ENCODE measurements at places on chromosomes 12 and 14.
A peak's percentile ranks its signal among the peaks of the same experiment; 100 is the strongest.

DNA sequence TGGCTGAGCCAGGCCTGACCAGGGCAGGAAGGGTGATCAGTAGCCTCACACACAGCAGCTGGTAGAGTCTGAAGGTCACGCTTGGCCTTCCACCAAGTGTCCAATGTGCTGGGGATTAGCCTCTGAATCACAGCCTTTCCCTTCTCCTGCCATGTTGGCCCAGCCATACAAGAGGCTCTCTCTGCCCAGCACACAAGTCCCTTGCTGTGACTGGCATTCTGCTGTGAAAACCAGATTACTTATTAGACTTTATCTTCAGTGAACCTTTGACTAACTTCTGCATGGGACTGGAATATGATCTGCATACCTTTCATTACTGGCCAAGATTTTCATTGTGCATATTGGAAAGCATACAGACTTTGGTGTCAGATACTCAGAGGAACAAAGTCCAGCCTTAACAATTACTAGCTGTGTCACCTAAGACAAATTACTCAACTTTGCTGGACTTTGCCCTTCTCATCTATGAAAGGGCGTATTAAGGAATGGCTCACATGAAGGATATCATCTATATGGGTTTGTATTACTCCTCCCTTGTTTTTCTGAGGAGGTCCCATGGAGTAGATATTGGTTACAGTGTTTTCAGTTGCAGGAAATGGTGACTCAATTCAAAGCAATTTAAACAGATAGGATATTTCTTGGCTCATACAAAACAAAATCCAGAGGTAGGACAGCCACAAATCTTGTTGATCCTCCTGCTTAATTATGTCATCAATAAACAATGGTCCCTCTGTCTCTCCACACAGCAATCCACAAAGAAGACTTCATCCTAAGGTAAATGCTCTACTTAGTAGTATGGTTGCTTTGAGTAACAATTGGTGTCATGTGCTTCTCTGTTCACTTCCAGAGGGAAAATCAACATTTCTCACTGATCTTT lies 99.6 kb downstream of the DYRK2 start:
- DNase-seq: no peak

DNA sequence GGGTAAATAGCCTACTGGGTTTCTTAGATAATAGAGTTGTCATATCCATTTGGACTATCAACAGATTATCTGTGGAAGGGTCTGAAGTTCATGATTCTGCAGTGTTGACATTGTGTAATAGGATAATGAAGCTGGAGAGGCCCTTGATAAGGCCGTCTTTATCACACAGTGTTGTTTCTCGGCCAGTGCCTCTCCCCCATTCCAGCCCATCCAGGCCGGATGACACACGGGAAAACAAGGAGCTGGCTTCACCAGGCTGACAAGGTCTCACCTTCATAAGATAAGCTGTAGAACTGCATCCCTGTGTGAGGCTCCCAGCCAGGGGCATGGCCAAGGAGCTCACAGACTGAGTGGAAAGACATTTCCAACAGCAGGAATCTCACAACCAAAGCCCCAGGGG lies 8.7 kb upstream of the EML1 start:
- DNase-seq: no peak

DNA sequence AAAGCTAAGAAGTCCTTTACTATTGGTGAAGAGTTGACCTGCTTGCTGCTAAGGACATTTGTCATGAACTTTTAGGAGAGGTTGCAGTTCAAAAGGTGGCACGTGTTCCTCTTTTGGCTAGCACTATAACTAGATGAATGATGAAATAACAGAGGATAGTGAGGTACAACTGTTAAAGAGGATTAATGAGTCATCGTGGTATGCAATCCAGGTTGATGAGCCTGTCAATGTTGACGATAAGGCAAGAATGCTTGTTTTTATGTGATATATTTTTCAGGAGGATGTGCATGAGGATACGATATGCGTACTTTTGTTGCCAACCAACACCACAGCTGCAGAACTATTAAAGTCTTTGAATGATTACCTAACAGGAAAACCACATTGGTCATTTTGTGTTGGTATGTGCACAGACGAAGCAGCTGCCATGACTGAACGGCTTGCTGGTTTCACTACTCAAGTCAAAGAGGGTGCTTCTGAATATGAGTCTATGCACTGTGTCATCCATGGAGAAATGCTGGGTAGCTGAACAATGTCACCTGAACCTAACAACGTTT lies 10.6 kb downstream of the CEP128 start:
- no peak for DNase-seq

GRCh38 chr14:97993508-97994019 lies 1196.4 kb downstream of the VRK1 start:
- no peak for DNase-seq

GRCh38 chr12:124876171-124876570 lies 12.5 kb upstream of the SCARB1 start:
- DNase-seq: no peak

DNA sequence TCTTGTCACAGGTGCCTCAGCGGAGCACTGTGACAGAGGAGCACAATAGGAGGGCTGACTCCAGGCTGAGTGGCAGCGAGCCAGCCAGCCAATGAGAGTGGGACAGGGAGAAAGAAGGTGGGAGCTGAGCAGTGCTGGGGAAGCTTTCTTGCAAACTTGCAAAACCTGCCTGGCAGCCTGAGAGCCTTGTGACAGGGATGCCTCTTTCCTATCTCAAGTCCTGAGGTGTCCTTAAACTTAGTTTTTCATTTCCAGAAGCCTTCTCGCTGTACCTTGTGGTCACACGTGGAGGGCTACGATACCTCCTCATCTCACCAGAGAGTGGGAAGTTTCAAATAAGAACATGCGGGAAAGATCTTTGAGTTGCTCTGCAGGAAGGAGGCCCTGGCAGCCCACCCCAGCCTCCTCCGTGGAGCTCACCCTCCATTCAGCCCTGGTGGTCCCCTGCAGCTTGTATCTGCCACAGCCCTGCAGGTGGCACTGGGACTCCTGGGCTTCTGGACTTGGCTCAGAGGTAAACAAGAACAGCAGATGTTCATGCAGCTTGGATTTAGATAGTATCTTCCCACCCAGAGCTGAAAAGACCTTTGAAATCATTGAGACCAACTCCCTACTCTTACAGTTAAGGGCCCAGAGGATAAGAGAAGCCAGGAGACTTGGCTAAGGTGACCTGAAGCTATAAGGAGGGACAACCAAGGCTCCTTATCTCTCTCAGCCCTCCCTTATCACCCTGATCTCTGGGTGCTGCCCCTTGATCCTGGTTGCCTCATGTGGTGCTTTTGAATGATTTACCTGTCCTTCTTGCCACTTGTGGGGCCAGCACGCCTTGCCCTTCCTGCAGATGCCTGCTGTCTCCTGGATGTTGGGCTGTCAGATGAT lies 153.5 kb upstream of the MAX start:
- DNase-seq: no peak

- DNase-seq: no peak
These were observed 7.2 kb upstream of the ANKRD9 start for GRCh38 chr14:102516531-102517391.

- DNase-seq: no peak
These were observed 1.7 kb upstream of the DUSP6 start for GRCh38 chr12:89353823-89354611.

DNA sequence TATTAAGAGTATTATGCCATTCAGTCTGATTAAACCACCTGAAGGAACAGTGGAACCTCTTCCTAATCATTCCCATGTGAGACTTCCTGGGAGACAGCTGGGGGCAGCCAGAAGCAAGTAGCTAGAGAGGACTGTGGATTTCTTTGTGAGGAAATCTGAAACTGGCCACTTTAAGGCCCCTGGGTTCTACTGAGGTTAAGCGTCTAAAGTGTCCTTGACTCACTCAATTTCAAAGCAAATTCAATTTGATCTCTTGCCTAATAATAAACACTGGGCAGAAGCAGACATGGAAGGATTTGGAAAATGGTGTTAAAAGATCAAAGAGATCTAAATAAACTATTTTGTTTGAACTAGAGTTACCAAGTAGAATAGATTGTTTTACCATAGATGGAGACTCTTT lies 909.9 kb downstream of the NRXN3 start:
- DNase-seq: no peak

DNA sequence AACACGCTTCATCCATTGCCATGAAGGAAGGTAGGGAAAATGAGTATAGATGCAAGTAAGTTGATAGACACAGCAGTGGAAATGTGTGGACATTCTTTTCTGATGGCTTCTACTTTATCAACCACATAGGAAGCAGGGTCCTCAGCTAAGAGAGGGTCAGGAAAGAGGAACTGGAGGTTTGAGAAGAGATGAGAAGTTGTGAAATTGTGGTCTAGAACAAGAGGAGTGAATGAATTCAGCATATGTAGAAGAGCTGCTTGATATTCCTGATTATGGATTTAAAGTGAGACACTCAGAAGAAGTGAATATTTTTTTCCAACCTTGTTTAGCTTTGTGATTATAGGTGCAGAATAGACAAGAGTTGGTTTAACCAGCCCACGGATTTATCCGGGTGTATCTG lies 128.5 kb downstream of the SLC15A5 start:
- DNase-seq: no peak

DNA sequence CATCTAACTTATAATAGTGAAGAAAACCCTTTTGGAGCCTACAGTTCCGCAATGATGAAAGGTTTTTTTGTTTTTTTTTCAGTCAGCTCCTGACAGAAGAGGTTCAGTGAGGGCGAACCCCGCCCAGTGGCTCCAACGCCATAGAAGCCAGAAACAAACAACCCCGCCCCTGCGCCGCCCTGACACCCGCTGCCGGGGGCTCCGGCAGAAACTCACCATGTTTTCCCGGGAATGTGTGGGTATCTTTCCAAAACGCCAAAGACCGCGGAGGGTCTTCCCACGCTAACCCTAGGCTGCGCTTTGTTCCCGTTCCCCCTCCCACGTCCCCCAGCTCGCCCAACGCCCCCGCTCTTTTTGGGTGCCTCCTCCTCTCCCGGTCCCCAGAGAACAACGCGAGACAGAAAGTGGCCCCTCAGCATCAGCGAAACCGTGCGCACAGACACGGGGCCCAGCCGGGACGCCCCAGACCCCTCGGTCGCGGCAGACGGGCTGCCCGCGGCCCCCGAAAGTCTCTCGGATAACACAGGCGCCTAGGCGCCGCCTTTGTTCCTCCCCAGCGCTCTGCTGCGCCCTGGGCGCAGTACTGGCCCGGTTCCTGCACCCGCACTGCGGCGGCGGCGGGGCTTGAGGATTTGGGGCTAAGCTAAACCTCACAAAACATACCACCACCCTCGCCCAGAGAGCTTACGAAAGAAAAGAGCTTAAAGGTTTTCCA lies 522 bp downstream of the TUBA1A start:
- DNase-seq: peak; percentile 38

- no peak for DNase-seq
These were observed 282.7 kb downstream of the ATXN7L3B start for GRCh38 chr12:74820324-74820723.

Data from activated CD8-positive, alpha-beta memory T cell treated with anti-CD3 and anti-CD28 coated beads for 4 hours (primary cell).